ENCODE measurements at places on chromosomes 2 and 18.
A peak's percentile ranks its signal among the peaks of the same experiment; 100 is the strongest.

DNA sequence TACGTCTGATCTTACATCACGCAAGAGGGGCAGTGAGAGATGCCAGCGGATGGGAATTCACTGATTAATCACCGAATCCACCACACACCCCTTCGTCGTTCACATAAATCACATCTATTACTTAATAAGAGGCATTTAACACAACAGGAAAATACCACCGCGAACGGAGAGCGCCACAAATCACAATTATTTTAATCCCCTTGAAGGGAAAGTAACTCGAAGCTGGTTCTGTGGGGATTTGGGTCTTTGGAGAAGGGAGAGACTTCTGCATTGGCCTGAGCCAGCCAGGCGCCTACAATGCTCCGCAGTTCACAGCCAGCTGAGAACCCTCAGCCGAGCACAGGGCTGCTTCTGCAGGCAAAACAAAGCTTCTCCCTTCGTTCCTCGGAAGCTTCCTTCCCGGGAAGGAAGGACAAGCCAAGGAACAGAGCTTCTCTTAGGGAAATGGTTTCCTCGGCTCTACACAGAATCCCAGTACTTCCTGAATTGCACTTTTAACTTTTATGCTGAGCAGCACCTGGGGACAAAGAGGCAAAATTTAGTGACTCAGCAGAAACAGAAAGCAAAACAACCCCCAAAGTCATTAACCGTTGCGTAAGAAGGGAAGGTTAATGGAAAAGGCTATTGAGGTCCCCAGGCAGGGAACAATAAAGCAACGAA is at the start of gene LRP1B:
TSS of gene LRP1B (minus strand) at position 7 of the 660 bp plus-strand sequence. CDS start 287 bp downstream, outside the sequence.
- DNase-seq: peak; percentile 51

GRCh38 chr2:23542230-23542789 is 157.3 kb downstream of the KLHL29 start:
- no peak for DNase-seq

GRCh38 chr2:181374781-181375675 is 82.2 kb upstream of the ITGA4 start:
- DNase-seq: no peak

DNA sequence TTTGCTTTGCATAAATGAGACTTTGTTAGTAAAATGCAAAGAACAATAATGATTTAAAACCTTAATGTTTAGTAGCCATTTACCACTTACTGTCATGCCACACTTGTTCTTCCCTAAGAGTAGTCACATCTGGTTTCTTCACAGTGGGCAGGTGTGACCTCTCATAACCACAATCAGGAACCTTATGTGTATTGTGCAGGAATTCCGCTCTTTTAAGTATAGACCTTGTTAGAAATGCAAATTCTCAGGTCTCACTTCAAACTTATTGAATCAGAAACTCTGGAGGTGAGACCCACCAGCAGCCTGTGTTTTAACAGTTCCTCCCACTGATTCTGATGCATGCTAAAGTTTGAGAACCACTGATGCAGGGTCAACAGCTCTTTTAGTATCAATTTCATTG is 518.8 kb upstream of the MEX3C start:
- no peak for DNase-seq

DNA sequence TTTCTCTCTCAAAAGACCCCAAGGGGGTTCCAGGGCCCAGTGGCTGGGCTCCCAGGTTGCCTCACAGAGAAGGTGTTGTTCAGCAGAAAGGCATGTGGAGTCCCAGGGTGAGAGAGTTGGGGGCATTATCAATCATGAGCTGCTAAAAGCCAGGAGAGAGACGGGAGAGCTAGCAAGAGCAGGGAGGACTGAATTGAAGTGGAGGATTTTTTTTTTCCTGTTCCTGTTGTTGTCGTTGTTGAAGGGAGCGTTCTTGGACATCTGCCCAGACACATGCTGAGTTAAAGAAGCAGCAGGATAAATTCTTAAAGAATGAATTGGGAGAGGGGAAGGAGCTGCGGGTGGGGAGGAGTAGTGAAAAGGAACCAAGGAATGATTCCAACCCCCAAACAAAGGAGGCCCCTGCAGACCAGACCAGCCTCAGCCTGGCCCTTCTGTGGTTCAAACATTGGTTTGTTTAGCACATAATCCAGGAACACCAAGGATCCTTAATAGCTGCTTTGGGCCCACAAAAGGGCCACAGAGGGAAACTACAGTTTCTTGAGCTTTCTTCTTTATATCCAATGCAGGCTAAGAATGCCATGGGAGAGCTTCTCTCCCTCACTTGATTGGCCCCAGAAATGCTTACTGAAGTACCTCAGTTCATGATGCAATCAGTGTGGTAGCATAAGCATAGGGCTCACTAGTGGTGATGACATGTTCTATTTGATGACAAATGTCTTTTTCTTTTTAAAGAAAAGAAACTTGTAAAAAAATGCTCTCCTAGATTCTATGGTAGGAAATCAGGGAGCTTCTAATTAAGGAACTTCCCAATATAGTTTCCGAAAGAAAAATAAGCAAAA is 146.0 kb downstream of the SETBP1 start:
- peak; percentile 97 for DNase-seq

DNA sequence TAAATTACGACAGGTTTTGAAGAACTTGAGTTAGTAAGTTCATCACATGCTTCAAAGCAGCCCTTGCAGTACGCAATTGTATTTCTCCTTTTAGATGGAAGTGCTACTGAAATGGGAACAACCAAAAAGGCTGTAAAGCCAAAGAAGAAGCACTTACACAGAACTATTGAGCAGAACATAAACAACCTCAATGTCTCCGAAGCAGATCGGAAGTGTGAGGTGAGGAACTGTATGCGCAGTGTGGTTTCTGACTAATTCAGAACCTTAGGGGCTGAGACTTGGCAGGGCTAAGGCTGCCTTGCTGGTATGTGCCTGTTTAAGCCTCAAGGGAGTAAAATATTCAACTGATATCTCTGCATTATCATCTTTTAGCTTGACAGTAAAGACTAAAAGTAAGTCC is 8.4 kb downstream of the NCAPH start:
- peak; percentile 53 for DNase-seq

DNA sequence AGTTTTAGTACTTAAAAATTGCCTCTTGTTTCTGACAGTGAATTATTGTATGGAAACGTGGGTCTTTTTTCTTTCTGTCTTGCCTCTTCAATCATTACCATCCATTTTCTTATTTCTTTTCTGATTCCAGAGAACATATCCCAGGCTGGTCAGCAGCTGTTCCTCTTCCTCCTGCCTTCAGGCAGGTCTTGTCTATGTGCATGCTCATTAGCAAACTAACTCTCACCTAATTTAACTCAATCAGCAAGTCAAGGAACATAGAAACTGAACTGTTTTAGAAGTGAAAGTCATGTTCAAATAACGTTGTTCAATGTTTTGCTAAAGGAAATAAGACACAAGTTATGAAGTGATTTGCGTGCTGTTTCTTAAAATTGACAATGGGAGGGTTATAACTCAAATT is 241.5 kb downstream of the PTGR3 start:
- DNase-seq: no peak

DNA sequence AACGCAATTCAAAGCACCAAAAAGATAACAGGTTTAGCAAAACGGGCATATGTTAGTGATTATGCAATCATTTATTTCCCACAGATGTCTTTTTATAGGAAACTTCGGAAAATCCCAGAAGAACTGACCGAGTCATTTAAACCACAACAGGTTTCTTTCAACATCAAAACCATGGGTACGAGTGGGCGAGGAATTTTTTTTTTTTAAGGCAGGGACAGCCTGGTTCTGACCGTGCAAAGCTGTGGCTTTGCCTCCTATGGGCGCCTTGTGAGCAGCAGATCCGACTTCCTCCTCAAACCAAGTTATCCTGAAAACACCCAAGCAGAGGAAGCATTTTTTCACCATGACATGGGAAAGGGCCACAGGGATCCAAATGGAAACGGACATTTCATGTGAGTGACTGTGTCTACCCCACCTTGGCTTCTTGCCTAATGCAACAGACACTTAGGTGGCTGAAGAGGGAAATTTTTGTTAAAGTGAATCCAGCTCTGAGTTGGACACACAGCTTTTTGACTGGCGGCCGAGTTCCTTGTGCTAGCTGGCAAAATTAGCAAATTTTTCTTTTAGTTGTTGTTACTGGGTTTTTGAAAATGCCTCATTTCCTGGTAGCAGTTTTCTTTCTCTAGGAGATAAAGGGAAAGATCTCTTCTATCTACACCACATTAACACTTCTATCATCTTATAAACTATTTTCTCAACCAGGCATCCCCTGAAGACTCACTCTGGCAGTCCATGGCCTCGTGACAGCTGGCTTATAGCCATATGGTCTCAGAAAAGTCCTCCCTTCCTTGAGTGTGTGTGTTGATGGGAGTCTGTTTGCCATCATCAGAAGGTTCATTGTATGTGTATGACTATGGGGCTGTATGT is 487.4 kb upstream of the ZEB2 start:
- DNase-seq: peak; percentile 97

DNA sequence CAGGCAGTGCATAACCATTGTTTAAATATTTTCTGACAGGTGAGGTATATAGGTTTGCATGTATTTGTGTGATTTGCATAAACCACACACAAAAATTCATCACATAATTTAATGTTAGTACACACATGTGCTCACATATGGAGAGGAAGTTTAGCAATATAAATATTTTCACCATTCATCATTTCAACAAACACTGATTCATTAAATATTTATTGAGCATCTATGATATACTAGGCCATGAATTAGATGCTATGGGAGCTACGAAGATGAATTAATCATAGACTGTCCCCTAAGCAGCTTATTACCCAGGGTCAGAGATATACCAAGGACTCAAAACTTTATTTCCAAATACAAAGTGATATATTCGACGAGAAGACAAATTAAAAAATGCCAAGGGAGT is 311.6 kb upstream of the PIK3C3 start:
- DNase-seq: no peak

GRCh38 chr2:162490761-162491470 is 147.0 kb downstream of the GCA start:
- no peak for DNase-seq

GRCh38 chr18:10239103-10239502 is 215.3 kb upstream of the APCDD1 start:
- peak; percentile 53 for DNase-seq

DNA sequence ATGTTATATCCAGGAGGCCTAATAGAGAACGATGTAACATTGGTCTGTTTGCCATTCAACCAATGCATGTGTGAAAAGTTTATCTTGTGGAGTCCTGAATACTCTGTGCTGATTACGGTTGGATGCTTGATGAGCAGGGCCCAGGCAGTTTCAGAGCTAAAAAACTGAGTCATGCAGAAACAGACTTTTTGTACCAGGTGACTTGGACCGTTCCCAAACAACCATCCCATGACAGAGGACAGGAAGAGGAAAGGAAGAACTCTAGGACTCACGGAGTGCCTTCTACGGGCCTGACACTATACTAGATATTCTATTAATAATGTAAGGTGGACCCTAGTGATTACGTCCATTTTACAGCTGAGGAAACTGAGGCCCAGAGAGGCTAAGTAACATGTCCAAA is 142.1 kb downstream of the ARHGAP28 start:
- no peak for DNase-seq

DNA sequence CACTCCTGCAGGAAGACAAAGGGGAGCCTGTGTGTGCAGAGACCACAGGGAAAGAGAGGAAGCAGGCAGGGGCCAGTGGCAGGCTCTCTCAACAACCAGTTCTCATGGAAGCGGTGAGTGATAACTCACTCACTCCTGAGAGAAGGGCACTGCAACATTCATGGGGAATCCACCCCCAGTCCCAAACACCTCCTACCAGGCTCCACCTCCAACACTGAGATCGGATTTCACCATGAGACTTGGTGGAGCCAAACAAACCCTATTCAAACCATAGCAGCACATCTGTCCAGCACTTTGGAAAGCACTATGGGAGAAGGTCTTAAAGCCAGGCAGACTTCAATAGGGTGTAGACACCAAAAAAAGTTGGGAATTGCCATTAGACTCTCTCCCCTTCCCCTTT is 345.7 kb upstream of the SPRED2 start:
- DNase-seq: no peak

DNA sequence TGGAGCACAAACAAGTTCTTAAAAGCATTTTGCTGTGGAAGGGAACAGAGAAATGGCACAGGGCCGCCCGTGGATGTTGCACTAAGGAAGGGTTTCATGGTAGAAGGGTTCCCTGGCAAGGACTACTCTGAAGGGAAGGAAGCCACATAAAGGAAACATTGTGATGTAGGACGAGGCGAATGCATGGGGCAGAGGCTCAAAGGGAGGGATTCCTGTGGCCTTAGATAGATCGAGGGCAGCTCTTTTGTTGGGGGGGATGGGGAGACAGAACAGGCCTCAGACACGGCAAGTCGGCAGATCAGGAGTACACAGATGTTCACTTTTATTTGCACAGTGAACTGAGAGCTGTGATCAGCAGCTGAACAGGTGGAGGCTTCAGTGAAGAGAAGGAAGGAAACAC is 205.4 kb downstream of the SNTG2 start:
- DNase-seq: no peak
